ENCODE measurements at places on chromosomes 12 and 14. TPM values are rescaled to one million over a fixed set of nuclear protein-coding genes. Genes with fewer than 3 reads are reported as not detected.

SYNE2 gene
- total RNA-seq, result 32.3 TPM

GRCh38 chr12:88225776-88226175 is 83.7 kb downstream of the TMTC3 start:
- H3K27me3 ChIP-seq, result no peaks in the 10 kb centered on the region
- peaks cover 11% of the 10 kb centered on the region for H3K36me3 ChIP-seq
- no peak overlapping the region for H3K27ac ChIP-seq
- DNase-seq, result no peak
- H3K4me3 ChIP-seq, result no peak overlapping the region

HSPB8 gene
- total RNA-seq, result not detected

DNA sequence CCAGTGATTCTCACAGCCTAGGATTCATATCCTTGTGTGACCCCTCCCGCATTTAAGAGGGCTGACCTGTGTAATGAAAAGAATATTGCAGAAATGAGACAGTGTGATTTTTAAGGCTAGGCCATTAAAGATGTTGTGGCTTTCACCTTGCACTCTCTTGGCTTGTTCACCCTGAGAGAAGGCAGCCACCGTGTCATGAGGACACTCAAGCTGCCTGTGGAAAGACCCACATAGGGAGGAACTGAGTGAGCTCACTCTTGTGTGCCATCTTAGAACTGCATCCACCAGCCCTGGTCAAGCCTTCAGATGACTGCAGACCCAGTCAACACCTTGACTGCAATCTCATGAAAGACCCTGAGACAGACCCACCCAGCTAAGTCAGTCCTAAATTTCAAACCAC is 46.3 kb upstream of the TMPO start:
- peaks cover 26% of the 10 kb centered on the region for H3K4me1 ChIP-seq
- H3K27me3 ChIP-seq, result peaks cover 6% of the 10 kb centered on the region
- no peaks in the 10 kb centered on the region for H3K36me3 ChIP-seq
- no peak overlapping the region for H3K4me3 ChIP-seq

GRCh38 chr14:75547552-75548250 is 25.4 kb downstream of the BATF start:
- H3K27ac ChIP-seq, result peak overlapping the region; percentile 81
- peaks cover 27% of the 10 kb centered on the region for H3K36me3 ChIP-seq
- DNase-seq, result no peak

HRK gene
- total RNA-seq, result 0.12 TPM

DNA sequence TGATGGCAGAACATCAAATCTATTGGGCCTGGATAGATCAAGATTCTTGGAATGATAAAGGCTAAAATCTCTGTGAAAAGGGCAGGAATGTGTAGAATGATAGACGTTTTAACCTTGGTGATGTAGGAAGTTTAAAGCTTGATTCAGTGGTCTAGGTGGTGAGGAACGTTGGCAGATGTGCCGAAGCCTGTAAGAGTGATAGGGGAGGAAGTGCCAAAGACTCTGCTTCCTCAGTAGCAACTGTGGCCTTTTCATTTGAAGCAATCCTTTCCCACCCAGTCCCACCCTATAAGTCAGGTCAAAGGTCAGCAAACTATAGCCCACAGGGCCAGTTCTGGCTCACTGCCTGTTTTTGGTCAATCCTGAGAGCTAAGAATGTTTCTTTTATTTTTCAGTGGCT is 62.2 kb downstream of the MBIP start:
- H3K27me3 ChIP-seq, result peaks cover 4% of the 10 kb centered on the region
- no peaks in the 10 kb centered on the region for H3K4me1 ChIP-seq
- H3K4me3 ChIP-seq, result no peak overlapping the region
- no peak for DNase-seq
- H3K36me3 ChIP-seq, result no peaks in the 10 kb centered on the region

DNA sequence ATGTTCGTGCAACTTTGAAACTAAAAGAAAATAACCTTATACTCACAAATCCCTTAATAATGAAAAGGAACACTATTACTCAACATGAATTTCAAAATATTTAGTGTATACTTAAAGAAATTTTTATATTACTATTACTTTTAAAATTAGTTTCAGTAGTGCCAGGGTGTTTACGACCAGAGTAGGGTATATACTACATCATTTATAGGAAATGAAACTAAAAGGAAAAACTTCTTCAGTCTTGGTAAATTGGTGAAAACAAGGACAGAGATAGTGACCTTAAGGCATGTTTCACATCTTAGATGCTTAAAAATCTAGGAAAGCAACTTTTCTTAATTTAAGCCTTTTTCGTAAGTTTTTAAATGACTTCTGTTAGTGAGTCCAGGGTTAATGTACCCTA is 4.5 kb downstream of the USP15 start:
- no peak for DNase-seq
- H3K27ac ChIP-seq, result peak overlapping the region; percentile 98
- no peaks in the 10 kb centered on the region for H3K27me3 ChIP-seq
- H3K36me3 ChIP-seq, result peaks cover 7% of the 10 kb centered on the region
- peak overlapping the region; percentile 96 for H3K4me3 ChIP-seq

GRCh38 chr12:11164384-11164783 is 6.6 kb upstream of the SMIM10L1 start:
- H3K4me1 ChIP-seq, result peaks cover 67% of the 10 kb centered on the region
- peaks cover 9% of the 10 kb centered on the region for H3K36me3 ChIP-seq
- DNase-seq, result no peak
- H3K27me3 ChIP-seq, result no peaks in the 10 kb centered on the region

INHBE gene
- 4.8 TPM for total RNA-seq

GRCh38 chr12:124842073-124842749 is 21.5 kb downstream of the SCARB1 start:
- H3K27ac ChIP-seq, result no peak overlapping the region
- no peak overlapping the region for H3K4me3 ChIP-seq
- no peak for DNase-seq

GRCh38 chr14:36659822-36660735 is 1.6 kb upstream of the PAX9 start:
- no peak overlapping the region for H3K27ac ChIP-seq
- no peak for DNase-seq
- peaks cover 10% of the 10 kb centered on the region for H3K36me3 ChIP-seq
- H3K4me3 ChIP-seq, result no peak overlapping the region
- H3K27me3 ChIP-seq, result peaks cover 89% of the 10 kb centered on the region

GRCh38 chr12:117552971-117553370 is 191.5 kb upstream of the NOS1 start:
- H3K4me1 ChIP-seq, result no peaks in the 10 kb centered on the region
- H3K36me3 ChIP-seq, result no peaks in the 10 kb centered on the region
- no peak overlapping the region for H3K4me3 ChIP-seq
- no peak overlapping the region for H3K27ac ChIP-seq

GRCh38 chr14:22598896-22599244 is 770 bp downstream of the ABHD4 start:
- no peaks in the 10 kb centered on the region for H3K27me3 ChIP-seq
- H3K4me3 ChIP-seq, result peak overlapping the region; percentile 95
- peaks cover 44% of the 10 kb centered on the region for H3K4me1 ChIP-seq
- peaks cover 10% of the 10 kb centered on the region for H3K36me3 ChIP-seq

HVCN1 gene
- total RNA-seq, result 12.8 TPM

DNA sequence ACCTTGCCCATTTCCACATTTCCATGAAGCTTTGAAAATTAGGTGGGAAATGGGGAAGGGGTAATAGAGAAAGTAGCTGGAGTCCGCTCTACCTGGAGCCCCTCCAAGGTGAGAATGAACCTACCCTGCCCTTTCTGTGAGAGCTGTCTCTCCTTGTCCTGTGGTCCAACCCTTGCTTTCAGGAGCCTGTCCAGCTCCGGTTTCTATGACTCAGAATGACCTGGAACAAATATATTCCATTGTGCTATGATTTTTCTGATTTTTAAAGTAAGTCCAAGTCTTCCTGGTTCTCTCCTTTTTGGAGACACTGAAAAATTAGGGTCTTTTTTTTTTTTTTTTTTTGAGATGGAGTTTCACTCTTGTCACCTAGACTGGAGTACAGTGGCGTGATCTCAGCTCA is 89.1 kb upstream of the VASH1 start:
- no peak for DNase-seq
- no peaks in the 10 kb centered on the region for H3K36me3 ChIP-seq
- no peak overlapping the region for H3K27ac ChIP-seq
- no peaks in the 10 kb centered on the region for H3K27me3 ChIP-seq
- no peak overlapping the region for H3K4me3 ChIP-seq

DNA sequence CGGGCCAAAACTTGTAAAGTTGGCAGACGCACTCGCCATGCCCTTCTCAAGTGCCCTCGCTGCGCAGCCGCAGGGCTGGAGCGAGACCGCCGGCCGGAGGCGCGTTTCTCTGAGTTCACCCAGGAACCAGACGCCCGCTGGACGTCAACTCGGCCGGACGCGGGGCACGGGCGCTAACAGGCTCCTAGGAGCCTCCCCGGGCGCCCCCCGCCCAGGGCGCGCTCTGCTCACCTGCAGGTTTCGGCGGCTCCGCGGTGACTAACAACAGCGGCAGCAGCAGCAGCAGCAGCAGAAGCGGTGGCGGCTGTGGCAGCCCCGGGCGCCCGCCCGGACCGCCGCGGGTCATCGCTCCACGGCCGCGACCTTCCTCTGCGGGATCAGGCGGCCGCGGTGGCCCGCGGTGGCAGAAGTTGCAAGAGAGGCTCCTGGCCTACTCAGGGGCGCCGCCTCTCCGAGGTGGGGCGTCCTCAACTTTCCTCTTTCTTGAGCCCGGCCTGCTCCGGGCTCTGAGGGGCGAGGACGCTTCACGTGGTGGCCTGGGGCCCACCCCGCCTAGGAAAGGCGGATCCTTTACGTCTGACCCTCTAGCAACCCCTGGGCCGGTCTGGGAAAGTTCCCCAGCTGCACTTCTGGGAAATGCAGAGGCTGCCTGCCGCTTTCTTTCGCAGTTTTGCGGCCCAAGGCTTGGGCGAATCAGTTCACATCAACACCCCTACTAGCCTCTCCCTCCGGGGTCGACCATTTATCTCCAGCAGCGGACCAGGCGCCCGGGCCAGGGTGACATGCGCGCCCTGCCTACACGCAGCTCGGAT is at the start of gene PLBD1:
TSS of gene PLBD1 (minus strand) at position 533 of the 812 bp plus-strand sequence. CDS start at position 346, 187 bp downstream.
- peaks cover 51% of the 10 kb centered on the region for H3K27me3 ChIP-seq
- no peaks in the 10 kb centered on the region for H3K36me3 ChIP-seq
- peak; percentile 32 for DNase-seq
- peak within 1 kb of the TSS; percentile 69 for H3K4me3 ChIP-seq

Measured in activated T-cell treated with anti-CD3 and anti-CD28 coated beads, Interleukin-2, amount 50 U/mL, for 72 hours (primary cell).